GM12865 (cell line): ENCODE measurements at places on chromosomes 5 and 9.

GRCh38 chr9:77521091-77521490, 127.0 kb downstream of the GNA14 start:
- no peak for DNase-seq

- no peak for DNase-seq
Observed at GRCh38 chr9:109269081-109269480, 51.8 kb downstream of the EPB41L4B start.

DNA sequence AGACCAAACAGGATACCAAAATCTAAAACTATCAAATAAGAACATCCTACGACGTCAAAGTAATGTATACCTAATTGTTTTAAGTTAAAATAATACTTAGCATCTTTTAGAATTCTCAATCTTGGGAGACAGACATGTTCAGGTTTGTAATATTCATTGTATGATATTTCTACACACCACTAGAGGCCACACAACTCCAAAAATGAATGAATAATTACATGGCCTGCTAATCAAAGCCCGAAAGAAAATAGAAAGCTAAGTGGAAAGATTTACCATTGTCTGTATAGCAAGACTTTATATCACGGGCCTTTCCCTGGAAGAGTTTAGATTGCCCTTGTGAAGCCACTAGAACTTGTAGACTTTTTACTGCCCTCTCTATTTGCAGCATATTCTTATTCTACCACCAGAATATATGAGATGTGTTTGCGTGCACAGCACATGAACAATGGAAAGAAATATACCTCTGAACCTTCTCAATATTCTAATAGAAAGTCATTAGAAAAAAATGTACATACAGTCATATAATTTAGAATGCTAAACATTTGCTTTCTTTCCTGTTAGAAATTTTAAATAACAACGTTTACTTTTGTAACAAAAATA, 380.1 kb upstream of the NUDT12 start:
- DNase-seq: no peak

- DNase-seq: peak; percentile 75
Observed at GRCh38 chr9:21160178-21160577, 6.3 kb downstream of the IFNA21 start.

DNA sequence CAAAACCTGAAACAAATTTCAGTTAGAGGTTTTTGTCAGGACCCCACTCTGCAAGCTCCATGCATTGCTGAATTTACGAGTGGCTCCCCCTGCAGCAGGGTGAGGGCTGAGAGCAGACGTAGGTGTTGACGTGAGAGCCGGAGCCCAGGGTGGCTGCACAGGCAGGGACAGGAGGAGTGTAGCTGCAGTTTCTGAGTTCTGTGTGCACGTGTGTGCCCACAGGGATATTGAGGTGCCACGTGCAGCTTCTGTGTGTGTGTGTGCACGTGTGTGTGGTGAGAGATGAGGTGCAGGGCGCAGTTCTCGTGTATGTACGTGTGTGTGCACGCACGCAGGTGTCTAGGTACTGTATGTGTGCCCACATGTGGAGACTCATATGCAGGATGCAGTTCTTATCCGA, 14.6 kb downstream of the PLEKHG4B start:
- DNase-seq: no peak

GRCh38 chr9:128242124-128242523, 33.7 kb downstream of the GOLGA2 start:
- no peak for DNase-seq

- DNase-seq: peak; percentile 10
Observed at GRCh38 chr5:40437452-40437861, 242.3 kb upstream of the PTGER4 start.

DNA sequence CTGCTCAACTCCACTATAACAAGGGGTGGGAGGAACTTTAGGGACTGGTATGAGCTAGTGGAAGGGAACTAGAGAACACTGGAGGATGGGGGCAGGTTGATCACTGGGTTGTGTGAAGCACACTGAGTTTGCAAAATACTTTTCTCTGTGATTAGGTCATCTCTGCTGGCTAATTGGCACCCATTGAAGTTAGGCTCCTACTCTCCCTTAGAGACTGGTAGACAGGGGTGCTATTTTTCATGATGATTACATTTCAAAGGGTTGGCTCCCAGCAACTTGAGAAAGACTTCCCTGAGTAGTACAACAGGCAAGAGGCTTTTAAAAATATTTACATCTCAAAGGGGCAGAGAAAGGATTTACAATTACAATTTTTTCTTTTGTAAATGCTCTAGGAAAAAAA, 50.4 kb upstream of the MTAP start:
- DNase-seq: no peak

DNA sequence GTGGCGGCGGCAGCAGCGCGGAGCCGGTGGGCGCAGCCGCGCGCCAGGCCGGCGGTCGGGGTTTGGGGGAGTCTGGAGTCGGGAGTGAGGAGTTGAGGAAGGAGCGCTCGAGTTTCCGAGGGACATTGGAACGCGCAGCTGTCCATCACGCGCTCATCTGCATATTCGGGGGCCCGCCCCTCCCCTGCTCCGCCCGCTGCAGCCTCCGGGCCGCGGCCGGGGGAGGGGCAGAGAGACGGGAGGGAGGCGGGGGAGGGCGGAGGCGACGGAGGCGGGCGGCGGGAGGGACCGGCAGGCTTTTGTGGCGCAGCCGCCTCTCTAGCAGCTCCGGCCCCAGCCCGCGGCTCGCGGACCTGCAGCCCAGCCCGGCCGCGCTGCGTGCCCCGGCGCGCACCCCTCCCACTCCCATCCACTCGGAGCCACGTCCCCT, at the start of gene IRX2:
Gene IRX2 (minus strand): TSS at position 86 of the 430 bp plus-strand sequence. CDS start 264 bp downstream, outside the sequence.
- DNase-seq: no peak

GRCh38 chr9:127942216-127943010, 4.8 kb upstream of the DPM2 start:
- peak; percentile 77 for DNase-seq

DNA sequence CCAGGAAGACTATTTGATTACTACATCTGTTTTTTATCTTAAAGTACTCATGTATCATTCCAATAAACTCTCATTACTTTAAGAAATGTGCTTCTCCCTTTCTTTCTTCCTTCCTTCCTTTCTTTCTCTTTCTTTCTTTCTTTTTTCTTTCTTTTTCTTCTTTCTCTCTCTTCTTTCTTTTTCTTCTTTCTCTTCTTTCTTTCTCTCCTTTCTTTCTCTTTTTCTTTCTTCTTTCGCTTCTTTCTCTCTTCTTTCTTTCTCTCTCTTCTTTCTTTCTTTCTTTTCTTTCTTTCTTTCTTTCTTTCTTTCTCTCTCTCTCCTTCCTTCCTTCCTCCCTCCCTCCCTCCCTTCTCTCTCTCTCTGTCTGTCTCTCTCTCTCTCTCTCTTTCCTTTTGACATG, 298.6 kb upstream of the ANKH start:
- DNase-seq: no peak
